ENCODE measurements at places on chromosomes 2 and 18.

DNA sequence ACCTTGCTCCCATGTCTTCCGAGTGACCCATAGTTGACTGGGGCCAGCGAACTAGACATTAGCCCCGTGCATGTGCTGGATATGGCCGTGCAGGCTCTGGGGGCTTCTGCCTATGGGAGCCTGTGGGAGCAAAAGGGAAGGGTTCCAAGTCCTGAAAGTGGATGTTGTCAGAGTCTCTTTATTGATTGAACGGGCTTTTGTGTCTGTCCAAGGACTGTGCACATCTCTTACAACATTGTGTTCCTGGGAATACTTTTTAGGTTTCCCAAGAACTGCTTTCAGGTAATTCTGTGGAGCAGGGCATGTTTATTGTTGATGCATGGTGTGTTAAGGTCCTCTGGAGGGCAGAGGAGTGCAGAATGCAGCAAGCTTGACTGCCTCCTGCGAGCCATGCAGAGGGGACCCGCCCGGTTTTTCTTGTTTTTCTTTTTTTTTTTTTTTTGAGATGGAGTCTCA is 5.0 kb downstream of the RNF144A start:
- DNase-seq: peak; percentile 60

- DNase-seq: no peak
These were observed 641 bp upstream of the ITGA6 start for GRCh38 chr2:172426635-172427255.

- DNase-seq: no peak
These were observed 307.8 kb downstream of the CYP26B1 start for GRCh38 chr2:71839826-71840225.

DNA sequence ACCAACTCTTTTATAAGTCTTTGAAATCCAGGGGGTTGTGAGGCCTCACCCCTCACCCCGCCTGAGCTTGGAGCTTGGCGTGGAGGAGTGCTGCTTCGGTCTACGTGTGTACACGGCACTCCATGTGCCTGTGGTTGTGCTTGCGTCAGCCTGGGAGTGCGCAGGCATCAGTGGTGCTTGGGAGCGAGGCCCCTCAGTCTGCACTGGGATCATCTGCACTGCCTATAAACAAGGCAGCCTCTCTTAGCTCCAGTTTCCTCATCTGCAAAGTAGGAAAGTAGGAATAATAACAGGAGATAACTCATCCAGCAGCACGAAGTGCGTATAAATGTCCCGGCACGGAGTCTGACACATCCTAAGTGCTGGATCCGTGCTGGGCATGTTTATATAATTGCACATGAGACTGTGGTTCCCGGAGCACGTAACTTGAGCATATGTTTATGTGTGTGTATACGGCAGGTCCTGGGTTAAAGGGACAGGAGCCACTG is 1.2 kb downstream of the GYPC start:
- DNase-seq: no peak

- DNase-seq: no peak
These were observed 877.6 kb downstream of the SLC4A3 start for GRCh38 chr2:220504938-220505503.

GRCh38 chr2:234816056-234816455 is 135.8 kb upstream of the SH3BP4 start:
- DNase-seq: no peak

GRCh38 chr2:193743089-193743488 is 1548.4 kb upstream of the TMEFF2 start:
- no peak for DNase-seq

DNA sequence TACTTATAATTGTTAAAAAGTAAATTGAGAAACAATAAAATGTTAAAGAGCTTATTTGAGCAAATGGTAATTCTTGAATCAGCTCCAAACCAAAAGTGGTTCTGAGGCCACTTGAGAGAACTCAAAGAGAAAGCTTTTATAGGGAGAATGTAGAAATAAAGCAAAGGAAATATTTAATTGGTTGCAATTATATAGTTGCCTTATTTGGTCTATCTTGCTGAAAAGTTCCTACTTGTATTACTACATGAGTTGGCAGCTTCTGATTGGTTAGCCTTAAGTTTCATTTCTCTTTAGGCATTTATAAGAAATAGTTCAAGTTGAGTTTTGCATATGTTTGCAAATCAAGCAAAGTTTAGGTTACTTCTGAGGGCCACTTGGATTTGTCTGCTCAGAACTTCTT is 38.1 kb downstream of the SCN2A start:
- DNase-seq: no peak

- DNase-seq: no peak
These were observed 356.5 kb upstream of the HNMT start for GRCh38 chr2:137607722-137608318.

DNA sequence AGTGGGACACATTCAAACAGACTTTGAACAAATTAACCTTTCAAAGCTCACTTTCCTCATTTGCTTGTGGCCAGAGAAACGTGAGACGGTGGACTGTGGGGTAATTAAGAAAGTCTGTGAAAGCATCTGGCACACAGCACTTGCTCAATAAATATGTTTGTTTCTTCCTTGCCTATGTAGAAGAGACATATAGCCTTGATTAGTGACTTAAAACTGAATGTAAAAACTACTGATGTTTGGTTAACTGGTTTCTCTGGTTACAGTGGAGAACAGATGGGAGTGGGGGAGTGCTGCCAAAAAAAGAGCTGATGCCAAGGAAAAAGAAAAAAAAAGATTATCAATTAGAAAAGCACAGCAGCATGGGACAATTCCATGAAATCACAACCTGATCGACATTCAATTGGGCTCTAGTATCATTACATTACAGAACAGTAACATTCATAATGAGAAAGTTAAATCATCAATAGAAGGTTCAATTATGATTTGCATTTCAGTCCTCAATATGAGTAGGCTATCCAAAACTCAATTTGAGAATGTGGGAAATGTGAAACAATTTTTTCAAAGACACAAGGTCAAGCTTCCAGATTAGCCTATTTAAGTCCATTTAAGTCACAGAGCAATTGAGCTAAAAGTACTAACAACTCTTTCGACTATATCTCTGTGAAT is 14.7 kb downstream of the CUL3 start:
- DNase-seq: no peak

- no peak for DNase-seq
These were observed 547.2 kb upstream of the TMEFF2 start for GRCh38 chr2:192741889-192742288.

DNA sequence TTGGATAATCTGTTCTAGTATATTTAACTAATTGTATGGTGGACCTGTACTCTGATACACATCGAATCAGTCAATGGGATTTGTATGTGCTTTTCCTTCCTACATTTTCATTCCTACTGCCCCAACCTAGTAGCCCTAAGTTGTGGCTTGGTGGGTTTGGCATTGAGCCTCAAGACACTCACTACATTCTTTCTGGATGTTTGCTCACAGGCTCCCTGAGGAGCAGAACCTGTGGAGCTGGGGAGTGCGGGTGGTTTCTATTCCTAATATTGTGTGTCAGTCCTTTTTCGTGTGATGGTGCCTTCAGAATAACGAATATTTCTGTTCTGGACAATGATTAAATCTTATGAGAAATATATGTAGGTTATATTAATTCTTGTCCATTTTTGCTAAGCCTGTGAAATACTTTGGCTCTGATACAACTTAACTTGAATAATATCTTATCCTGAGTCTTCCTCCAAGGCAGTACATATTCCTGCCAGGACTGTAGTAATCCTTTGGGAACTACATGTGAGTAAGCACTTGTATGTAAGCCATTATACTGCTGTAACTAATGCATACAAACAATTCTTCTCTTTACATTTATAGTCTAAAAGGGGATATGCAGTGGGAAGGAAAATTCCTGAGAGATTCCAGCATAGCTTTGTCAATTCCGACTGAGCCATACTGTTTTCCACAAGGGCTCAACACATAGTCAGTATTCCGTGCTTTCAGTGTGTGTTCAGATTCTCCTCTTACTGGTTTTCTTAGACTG is 150.6 kb downstream of the AGPS start:
- no peak for DNase-seq

DNA sequence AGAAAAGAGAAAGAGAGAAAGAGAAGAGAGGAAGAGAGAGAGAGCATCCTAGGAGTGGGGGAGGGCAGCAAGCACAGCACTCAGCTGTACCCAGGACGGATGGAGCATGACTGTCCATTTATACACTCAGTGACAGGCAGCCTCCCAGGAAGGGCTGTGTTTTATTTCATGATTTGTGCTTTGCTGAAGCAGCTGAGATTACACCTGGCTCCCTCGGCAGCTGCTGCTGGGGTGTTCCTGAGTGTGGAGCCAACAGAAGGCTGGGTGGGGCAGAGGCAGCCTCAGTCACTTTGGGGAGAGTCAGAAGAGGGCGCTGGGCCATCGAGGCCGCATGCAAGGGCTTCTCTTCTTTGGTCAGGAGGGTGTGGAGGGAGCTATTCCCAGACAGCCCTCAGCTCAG is 47.8 kb upstream of the TEX51 start:
- DNase-seq: no peak
